Fibroblast of skin of left biceps (primary cell): ENCODE measurements at places on chromosomes 6 and 20.

DNA sequence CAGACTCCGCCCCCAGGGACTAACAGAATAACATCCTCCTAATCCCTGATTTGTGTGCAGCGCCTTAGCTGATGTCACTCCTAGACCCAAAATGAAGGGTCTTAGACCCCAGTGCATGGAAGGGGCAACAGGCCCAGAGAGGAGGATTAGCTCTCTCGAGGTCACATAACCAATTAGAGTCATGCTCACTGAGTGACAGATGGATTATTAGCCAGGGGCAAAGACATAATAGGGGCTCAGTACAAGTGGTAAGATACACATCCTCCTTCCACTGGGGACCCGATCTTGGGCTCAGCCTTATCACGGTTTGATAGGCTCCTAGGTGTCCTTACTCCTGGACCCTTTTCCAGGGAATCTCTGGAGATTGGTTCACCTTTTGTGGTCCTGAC is 858 bp downstream of the TP53INP2 start:
- no peak for DNase-seq

GRCh38 chr6:142294679-142295078 is 7.1 kb upstream of the ADGRG6 start:
- DNase-seq, result no peak

GRCh38 chr20:63640086-63640485 is 13.1 kb downstream of the STMN3 start:
- DNase-seq, result no peak

GRCh38 chr6:53679446-53679933 is 13.9 kb upstream of the KLHL31 start:
- no peak for DNase-seq

- DNase-seq, result no peak
Measured at GRCh38 chr20:63911176-63911575, 16.2 kb downstream of the DNAJC5 start.

DNA sequence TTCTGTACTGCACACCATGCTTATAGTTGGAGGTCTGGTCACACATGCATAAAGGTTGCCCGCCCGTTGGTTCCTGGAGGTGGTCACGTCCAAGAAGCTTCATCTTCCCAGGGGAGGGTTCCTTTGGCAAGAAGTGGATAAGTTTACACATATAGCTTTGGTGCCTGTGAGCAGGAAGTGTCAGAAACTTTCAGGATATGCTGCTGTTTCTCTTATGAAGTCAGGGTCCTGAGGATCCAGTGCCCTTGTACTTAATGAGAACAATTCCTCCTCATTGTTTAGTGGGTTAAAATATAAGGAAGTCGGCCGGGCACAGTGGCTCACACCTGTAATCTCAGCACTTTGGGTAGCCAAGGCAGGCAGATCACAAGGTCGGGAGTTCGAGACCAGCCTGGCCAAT is 115.5 kb upstream of the DUSP22 start:
- no peak for DNase-seq

- no peak for DNase-seq
Measured at GRCh38 chr6:136761227-136761922, 30.9 kb downstream of the MAP3K5 start.

DNA sequence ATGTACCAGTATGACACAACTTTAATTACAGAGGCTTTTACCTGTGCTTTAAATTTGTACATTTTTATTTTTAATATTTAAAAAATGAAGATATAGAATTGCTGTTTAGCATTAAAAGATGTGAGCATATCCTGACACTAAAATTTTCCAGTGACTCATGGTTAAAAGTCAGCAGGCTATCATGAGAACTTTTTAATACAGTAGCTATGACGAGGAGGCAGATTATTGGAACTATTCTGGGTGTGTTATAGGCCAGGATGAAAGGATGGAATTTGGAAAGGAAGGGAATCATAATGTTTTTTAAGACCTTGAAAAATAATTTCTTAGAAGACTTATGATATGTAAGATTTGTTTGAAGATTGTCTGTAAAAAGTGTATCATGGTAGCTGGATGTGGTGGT is 91.0 kb downstream of the GFRA4 start:
- DNase-seq, result no peak

GRCh38 chr6:142744836-142745235 is 200.1 kb downstream of the HIVEP2 start:
- DNase-seq, result no peak
